ENCODE measurements at places on chromosomes 12 and 14.

DNA sequence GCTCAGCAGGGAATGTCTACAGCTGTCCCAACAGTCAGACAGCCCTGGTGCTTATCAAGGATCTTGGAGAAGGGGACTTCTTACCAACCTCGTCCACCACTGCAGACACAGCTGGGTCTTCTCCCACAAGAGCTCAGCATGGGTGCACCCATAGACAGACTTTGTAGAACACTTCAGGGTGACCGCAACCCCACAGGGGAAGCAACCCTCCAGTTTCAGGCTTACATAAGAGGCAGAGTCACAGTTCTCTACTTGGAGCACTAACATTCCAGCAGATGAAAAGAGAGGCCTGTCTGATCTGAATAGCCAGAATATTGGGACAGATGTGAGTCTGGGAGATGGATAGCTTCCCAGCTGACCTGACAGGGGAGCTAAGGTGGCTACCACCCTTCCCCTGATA, 3.5 kb upstream of the CLEC1A start:
- DNase-seq = no peak

- no peak for DNase-seq
These were observed 806 bp downstream of the LTBR start for GRCh38 chr12:6384499-6385436.

- DNase-seq = no peak
These were observed 241.6 kb upstream of the TMTC1 start for GRCh38 chr12:30025317-30025716.

GRCh38 chr14:76672123-76672522, 89.1 kb upstream of the VASH1 start:
- DNase-seq = no peak

GRCh38 chr14:77314043-77314442, 6.6 kb downstream of the POMT2 start:
- DNase-seq = no peak

GRCh38 chr12:69651922-69652321, 41.2 kb upstream of the LRRC10 start:
- no peak for DNase-seq

- no peak for DNase-seq
These were observed 46.0 kb upstream of the TRAF3 start for GRCh38 chr14:102731101-102731870.

- DNase-seq = no peak
These were observed 1069.0 kb downstream of the FSCB start for GRCh38 chr14:43438056-43438455.

DNA sequence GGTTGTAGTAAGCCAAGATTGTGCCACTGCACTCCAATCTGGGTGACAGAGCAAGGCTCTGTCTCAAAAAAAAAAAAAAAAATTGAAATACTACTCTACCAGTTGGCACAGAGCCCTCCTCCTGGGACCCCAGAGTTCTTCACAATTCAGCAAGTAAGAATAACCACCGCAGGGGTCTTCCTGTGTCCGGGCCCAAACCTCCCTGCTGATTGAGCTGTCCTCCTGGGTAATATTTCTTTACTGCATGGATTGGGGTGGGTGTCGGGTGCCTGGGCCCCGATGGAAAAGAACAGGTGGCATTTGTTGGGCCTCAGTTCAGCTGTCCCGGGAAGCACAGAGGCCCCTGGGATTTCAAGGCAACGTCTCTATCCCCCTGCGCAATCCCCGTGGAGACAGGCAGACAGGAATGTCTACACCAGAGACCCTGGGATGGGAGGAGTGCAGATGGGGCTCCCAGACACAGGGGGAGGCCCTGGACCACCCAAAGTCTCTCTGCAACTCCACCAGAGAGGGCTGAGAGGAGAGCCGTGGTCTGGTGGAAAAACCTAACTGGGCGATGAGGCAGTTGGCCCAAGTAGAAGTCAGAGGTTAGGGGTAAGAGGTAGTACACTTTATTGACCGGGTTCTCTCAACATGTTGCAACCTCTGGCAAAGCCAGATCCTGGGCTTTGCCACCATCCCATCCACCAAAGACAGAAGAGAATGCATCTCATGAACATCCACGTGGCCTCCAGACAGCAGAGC, 32.7 kb upstream of the VPS37B start:
- no peak for DNase-seq

GRCh38 chr12:9071518-9071917, 44.2 kb downstream of the A2M start:
- DNase-seq = no peak

DNA sequence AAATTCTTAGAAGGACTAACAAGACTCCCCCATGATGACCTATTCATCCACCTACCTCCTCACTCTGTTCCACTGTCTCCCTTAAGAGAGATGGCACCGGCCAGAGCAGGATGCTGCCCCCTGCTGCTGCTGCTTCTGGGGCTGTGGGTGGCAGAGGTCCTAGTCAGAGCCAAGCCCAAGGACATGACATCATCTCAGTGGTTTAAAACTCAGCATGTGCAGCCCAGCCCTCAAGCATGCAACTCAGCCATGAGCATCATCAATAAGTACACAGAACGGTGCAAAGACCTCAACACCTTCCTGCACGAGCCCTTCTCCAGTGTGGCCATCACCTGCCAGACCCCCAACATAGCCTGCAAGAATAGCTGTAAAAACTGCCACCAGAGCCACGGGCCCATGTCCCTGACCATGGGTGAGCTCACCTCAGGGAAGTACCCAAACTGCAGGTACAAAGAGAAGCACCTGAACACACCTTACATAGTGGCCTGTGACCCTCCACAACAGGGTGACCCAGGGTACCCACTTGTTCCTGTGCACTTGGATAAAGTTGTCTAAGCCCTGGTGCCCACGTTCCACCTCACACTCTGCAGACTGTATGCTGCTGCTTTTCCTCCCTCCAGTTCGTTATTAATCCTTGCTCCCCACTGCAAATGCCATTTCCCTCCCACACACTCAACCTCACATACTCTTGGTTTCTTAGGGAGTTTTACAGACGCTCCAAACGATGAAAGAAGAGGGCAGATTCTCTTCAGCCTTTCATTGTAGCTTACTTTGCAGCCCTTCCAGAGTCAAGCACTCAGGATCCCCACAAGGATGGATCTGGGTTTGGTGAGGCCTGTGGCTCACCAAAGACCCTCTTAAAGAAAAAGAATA, at the start of gene RNASE8:
TSS of gene RNASE8 (plus strand) at position 20 of the 873 bp plus-strand sequence. CDS start at position 91, 71 bp downstream.
- DNase-seq = no peak

DNA sequence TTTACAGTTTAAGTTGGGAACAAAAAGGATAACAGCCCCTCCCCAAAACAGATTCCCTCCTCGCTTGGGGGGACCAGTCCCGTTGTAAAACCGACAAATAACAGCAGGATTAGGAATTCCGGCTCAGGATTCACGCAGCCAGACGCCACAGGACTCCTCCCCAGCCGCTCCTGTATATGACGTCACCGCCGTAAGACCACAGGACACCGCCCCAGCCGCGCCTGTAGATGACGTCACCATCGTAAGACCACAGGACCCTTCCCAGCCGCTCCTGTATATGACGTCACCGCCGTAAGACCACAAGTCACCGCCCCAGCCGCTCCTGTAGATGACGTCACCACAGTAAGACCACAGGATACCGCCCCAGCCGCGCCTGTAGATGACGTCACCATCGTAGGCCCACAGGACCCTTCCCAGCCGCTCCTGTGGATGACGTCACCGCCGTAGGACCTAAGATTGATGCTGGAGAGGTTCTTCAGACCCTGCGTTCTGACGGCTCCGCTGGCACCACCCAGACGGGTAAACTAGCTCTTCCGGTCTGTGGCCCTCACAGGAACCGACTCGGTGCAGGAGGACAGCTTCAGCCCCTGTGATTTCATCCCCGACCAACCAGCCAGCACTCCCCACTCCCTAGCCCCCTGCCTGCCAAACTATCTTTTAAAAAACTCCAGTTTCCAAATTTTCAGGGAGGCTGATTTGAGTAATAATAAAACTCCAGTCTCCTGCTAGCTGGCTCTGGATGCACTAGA, 43.9 kb upstream of the FBRSL1 start:
- DNase-seq = no peak

- no peak for DNase-seq
These were observed 51.5 kb downstream of the NINJ2 start for GRCh38 chr12:611721-612120.

- DNase-seq = no peak
These were observed 71.9 kb downstream of the CRACR2A start for GRCh38 chr12:3680919-3681594.

GRCh38 chr14:85619851-85620250, 89.9 kb downstream of the FLRT2 start:
- no peak for DNase-seq

- DNase-seq = no peak
These were observed 130.6 kb upstream of the SINHCAF start for GRCh38 chr12:31456562-31456961.

DNA sequence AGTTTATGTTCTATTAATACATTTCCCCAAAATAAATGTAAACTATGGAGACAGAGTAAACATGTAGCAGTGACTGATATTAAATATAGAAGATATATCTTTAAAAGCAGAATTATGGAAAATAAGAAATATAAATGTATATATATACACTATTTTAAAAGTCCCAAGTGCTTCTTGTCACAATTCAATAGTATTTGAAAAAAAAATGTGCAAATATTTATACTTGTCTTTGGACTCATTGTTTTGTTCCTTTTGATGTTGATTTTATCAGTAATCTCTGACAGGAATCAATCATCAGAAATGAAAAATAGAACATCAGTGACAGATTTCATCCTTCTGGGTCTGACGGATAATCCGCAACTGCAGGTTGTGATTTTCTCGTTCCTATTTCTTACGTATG, at the start of gene OR6C76:
TSS of gene OR6C76 (plus strand) at position 301 of the 400 bp plus-strand sequence. CDS start at position 301, 0 bp downstream.
- no peak for DNase-seq

- DNase-seq = no peak
These were observed 367.6 kb upstream of the PRICKLE1 start for GRCh38 chr12:42957136-42957535.

DNA sequence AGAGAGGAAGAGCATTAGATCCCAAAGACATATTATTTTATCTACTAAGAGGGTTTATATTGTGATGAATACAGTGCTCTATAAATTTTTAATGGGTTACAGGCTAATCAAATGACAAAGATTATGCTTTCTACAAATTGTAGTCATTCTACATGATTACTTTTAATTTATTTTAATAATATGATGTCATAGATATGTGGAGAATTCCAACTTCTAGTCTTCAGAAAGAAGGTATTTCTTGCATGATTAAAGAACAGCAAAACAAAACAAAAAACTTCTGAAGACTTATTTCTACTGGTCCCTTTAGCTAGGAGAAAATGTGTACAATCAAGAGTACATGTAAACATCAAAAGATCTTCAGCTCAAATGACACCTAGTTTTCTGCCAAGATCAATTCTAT, 71.5 kb upstream of the FOXG1 start:
- DNase-seq = no peak

DNA sequence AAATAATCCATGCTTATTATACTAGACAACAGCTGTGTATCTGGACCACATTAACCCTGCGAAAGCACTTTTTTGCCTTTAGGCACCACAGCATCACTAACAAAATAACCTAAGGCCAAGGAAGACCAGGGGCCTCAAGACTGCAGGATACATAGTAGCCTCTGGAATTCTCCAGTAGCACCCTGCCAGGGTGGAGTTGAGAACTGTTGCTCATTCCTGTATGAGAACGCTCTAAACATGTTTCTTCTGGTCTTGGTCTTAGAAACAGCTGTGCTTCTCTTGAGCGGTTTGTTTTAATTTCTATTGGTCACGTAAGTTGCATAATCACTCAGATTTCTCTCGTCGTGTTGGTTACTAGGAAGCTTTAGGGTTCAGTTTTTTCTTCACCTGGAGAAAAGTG, 7.9 kb downstream of the B4GALNT3 start:
- no peak for DNase-seq

DNA sequence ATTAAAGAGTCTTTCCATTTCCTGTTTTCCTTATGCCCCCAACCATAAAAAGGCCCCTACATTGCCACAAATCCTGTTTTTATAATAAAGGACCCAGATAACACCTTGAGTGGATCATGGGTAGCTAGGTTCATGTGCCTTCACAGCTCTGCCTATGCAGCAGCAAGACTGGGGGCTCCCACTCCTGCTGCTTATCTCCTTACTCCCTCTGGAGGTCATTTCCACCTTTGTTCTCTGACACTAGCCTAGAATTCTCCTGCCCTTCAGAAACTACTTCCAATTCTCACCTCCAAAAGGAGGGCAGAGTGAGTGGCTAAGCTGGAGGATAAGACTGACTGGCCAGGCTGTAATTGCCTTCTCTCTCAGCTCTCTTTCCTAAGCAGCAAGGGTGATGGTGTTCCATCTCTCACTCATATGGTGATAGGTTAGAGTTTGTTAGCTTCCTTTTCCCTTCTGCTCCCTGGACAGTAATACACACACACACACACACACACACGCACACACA, 20.0 kb upstream of the STAC3 start:
- DNase-seq = no peak

DNA sequence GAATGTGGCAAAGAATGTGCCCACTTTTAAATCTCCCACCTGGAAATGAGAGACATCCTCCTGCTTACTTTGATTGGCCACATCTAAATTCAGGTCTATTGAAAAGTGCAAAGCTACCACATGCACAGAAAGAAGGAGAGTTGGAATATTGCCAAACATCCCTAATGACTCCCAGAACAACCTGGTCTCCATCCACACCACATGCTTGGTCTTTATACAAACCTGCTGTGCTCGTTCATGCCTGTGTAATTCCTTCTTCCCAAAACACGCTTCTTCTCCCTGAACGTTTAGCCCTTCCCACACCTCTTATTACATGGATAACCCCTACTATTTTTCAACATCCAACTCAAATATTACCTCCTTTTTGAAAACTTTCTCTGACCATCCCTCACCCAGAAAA, 66.2 kb upstream of the BCL2L14 start:
- no peak for DNase-seq

DNA sequence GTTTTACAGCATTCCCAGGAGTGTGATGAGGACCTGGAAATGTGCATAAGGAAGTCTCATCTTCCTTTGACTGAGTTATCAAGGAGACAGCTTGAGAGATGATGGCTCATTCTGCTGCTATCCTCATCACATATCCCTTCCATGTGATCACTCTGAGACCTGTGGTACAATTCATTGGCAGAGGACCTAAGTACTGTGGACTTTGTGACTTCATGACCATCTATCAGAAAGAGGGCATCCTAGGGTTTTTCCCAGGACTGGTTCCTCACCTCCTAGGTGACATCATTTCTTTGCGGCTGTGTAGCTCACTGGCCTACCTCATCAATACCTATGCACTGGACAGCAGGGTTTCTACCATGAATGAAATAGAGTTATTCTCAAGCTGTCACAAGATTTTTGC, 172.1 kb upstream of the PLEKHG7 start:
- no peak for DNase-seq

DNA sequence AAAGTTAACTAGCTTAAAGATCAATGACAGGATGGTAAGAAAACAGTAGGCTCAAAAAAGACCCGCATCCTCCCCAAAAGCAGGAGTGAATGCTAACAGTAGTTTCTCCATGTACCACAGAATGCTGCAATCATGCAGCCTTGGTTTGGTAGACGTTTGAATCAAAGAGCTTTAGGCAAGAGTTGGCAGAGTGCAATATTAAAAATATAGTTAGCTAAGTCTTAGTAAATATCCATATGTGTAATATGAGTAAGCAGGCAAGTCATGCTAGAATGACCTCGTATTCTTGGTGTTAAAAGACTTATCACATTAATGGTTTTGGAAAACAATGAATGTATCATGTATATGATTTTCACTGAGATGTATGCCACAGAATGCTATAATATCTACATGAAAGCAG, 18.8 kb upstream of the KLRF1 start:
- DNase-seq = no peak

GRCh38 chr12:106681210-106681609, 93.3 kb upstream of the RIC8B start:
- no peak for DNase-seq
